ENCODE measurements at places on chromosomes 5 and 9.

GRCh38 chr9:89880161-89880560 is 275.3 kb downstream of the GADD45G start:
- H3K27ac ChIP-seq, result no peak overlapping the region
- no peaks in the 10 kb centered on the region for H3K4me1 ChIP-seq
- peaks cover 10% of the 10 kb centered on the region for H3K27me3 ChIP-seq
- H3K4me3 ChIP-seq, result no peak overlapping the region
- H3K36me3 ChIP-seq, result no peaks in the 10 kb centered on the region
- DNase-seq, result no peak

DNA sequence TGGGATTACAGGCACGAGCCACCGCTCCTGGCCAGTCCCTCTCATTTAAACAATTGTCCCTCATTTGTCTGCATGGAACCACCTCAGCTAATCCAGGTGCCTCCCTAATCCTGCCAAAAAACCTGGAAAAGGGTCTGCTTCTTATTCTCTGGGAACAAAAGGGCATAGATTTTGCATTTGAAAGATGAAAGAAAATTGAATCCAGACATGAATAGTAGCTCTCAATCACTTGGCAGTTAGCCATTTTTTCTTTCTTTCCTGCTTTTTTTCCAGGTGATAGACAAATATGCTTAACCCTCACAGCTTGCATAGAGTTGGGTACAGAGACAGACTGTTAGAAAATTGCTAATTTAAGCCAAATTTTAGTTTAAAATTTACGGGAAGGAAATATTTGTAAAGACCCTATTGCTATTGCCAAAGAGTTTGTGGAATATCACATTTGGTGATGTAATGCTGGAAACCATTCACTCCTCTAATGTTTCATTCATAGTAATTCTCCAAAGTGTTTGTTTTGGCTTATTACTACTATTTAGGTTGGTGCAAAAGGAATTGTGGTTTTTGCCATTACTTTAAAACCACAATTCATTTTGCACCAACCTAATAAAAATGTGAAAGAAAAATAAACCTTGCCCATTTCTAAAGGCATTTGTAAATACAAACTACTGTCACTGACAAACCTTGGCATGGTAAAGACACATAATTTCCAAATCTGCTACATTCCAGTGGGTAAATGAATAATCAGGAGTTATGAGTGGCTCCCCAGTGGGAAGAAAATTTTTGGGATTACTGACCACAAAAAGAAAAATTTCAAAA is 80.5 kb upstream of the JAK2 start:
- no peaks in the 10 kb centered on the region for H3K4me1 ChIP-seq
- no peak for DNase-seq
- H3K27me3 ChIP-seq, result no peaks in the 10 kb centered on the region

DNA sequence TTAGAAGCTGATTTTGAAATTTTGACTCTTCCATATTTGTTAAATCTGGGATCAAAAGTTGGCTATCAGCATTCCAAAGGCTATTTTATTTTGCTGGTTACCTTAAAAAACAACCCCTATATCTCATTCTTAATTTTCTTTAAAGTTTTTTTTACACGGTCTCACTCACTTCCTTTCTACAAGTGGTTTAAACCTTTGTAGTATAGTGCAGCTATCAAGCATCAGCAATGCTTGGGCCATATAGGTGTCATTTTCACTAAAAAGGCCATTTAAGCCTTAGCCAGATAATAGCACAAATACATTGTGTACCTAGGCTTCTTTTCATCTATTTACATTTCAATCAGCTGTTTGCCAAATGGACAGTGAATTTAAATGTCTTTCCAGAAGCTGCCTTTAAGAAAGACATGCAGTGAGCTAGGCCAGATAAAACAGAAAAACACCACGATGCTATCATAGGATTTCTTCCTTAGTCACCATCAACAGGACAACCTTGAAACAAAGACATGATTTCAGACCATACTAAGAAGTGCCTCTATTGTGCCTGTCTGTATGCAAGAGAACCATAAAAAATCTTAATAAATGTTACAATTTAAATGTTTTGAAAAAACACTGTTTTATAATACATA is 104.2 kb downstream of the RAPGEF6 start:
- DNase-seq, result no peak
- peaks cover 1% of the 10 kb centered on the region for H3K27me3 ChIP-seq
- no peak overlapping the region for H3K4me3 ChIP-seq
- no peak overlapping the region for H3K27ac ChIP-seq
- peaks cover 35% of the 10 kb centered on the region for H3K4me1 ChIP-seq

DNA sequence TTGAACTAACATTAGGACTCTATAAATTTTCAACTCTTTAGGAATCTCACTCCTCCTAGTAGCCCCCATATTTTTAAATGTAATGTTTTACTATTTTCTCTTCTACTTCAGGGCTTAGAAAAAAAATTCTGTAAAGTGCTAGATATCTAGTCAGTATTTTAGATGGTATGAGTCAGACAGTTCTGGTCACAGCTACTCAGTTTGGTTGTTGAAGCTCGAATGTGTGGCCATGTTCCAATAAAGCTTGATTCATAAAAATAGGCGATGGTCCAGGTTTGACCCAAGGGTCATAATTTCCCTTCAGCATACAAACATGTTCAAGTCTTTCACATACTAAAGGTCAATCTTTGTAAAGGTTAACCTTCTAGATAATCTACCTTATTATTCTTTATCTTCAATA is 566.0 kb upstream of the CDH18 start:
- no peak for DNase-seq
- no peak overlapping the region for H3K27ac ChIP-seq
- H3K4me3 ChIP-seq, result no peak overlapping the region
- peaks cover 2% of the 10 kb centered on the region for H3K27me3 ChIP-seq
- no peaks in the 10 kb centered on the region for H3K36me3 ChIP-seq

DNA sequence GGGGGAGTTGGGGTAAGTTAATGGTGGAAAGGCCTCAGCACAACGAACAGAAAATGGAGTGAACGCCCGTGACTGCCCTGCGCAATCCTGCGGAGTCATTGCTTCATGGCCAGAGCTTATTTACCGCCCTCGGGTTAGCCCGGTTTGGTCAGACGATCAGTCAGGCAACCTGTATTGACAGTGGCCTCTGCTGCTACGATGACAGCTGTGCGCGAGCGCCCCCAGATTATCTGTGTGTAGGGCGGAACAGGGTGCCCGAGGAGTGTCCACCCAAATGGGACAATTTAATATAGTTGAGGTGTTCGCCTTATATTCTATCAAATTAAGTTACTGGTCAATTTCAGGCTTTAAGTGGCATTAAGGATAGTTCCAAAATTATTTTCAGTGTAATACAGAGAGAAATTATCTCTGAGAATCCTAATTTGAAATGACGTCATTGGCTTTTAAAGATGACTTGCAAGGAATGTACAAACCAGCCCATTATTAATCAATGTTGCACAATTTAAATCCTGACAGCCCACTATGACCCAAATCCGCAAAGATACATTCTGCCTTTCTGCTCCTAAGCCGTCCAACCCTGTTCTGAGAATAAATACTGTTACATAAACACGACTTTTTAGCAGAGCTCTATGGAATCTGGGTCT is 879 bp upstream of the UBQLN1 start:
- peak overlapping the region; percentile 99 for H3K27ac ChIP-seq
- peak overlapping the region; percentile 94 for H3K4me3 ChIP-seq
- H3K27me3 ChIP-seq, result peaks cover 22% of the 10 kb centered on the region
- peak; percentile 40 for DNase-seq

DNA sequence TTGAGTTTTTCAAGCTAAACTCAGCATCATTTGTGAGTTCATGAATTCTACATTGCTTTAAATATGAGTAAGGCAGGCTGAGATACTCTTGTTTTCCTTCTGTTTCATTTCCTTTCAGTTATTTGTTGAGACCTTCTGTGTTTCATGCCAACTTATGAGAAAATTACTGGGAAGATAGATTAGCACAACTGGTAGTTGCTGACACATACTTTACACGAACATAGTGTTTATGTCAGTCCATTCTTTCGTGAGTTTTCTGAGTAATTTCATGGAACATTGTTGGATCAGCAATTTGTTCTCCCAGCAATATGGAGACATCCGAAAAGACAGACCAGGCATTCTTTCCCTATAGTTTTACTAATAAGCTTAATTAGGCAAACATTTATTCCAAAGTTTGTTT is 102.0 kb upstream of the SMC5 start:
- no peak overlapping the region for H3K27ac ChIP-seq
- H3K4me3 ChIP-seq, result no peak overlapping the region
- no peaks in the 10 kb centered on the region for H3K36me3 ChIP-seq
- no peak for DNase-seq
- no peaks in the 10 kb centered on the region for H3K27me3 ChIP-seq

- H3K4me1 ChIP-seq, result peaks cover 9% of the 10 kb centered on the region
- H3K27ac ChIP-seq, result no peak overlapping the region
- peaks cover 3% of the 10 kb centered on the region for H3K27me3 ChIP-seq
- no peak for DNase-seq
- peaks cover 20% of the 10 kb centered on the region for H3K36me3 ChIP-seq
These were observed 69.7 kb downstream of the RAB24 start for GRCh38 chr5:177233802-177234201.

GRCh38 chr5:102241809-102242421 is 54.2 kb downstream of the SLCO4C1 start:
- H3K27ac ChIP-seq, result no peak overlapping the region
- no peak overlapping the region for H3K4me3 ChIP-seq
- H3K27me3 ChIP-seq, result no peaks in the 10 kb centered on the region

DNA sequence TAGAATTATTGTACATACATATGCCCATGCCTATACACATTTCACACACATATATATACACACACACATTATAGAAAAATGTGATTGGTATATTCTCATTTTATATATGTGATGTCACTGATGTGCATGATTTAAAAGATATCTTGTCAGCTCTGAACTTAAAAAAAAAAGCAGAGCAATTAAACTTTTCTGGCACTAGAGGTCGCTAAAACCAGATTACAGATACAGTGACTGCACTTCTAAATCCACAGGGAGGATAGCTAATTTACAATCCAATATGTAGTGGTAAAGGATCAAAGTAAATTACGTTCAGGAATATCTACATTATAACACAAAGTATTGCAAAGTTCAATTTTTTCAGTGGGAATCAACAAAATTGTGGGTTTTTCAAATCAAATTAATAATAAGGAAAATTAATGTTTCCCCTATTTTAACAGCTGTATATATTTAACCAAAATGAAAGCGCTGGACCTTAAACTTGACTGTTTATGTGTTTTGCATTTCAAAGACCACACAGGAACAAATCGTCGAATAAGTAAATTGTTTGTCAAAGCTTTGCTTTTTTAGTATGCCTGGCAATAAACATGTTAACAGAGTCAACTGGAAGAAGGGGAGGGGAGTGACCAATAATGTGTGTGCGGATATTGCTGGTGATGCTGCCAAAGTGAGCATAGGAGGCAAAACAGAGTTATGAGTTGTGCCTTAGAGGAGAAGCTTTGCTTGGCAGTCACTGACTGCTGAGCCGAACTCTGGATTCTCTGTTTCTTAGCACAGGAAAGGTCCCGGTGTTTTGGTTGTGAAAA is 1201.4 kb upstream of the C9orf72 start:
- H3K27me3 ChIP-seq, result no peaks in the 10 kb centered on the region
- no peaks in the 10 kb centered on the region for H3K36me3 ChIP-seq
- DNase-seq, result no peak

GRCh38 chr9:28329323-28329722 is 756.0 kb upstream of the C9orf72 start:
- no peaks in the 10 kb centered on the region for H3K36me3 ChIP-seq
- H3K4me1 ChIP-seq, result peaks cover 21% of the 10 kb centered on the region
- H3K4me3 ChIP-seq, result no peak overlapping the region
- H3K27me3 ChIP-seq, result no peaks in the 10 kb centered on the region

DNA sequence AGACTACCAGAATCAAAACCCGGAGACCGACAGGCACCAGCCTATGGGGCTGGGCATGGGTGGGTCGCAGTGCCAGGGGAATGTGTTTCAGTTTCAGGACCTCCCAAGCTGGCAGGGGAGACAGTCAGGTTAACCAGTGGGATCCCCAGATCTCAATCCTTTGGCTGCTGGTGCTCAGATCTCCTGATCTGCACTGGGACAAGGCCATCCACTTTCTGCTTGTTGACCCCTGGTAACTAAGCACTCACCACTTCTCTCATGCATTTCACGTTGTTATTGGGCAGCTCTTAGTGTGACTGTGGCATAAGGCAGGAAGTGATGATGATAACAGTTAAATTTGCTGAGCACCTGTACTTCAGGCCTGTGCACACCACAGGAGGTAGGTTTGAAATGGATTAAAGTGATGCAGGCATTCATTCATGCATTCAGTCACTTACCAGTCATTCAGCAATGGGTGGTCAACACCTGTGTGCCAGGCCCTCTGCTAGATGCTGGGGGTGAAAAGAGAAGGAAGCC is 42.1 kb upstream of the STXBP1 start:
- H3K27ac ChIP-seq, result no peak overlapping the region
- peak overlapping the region; percentile 85 for H3K4me3 ChIP-seq
- H3K27me3 ChIP-seq, result peaks cover 4% of the 10 kb centered on the region
- H3K36me3 ChIP-seq, result peaks cover 11% of the 10 kb centered on the region
- H3K4me1 ChIP-seq, result peaks cover 21% of the 10 kb centered on the region
- DNase-seq, result no peak

GRCh38 chr9:134785325-134786108 is 95.1 kb upstream of the FCN2 start:
- H3K4me1 ChIP-seq, result peaks cover 4% of the 10 kb centered on the region
- no peak overlapping the region for H3K4me3 ChIP-seq
- H3K27ac ChIP-seq, result no peak overlapping the region
- DNase-seq, result no peak
- no peaks in the 10 kb centered on the region for H3K36me3 ChIP-seq

DNA sequence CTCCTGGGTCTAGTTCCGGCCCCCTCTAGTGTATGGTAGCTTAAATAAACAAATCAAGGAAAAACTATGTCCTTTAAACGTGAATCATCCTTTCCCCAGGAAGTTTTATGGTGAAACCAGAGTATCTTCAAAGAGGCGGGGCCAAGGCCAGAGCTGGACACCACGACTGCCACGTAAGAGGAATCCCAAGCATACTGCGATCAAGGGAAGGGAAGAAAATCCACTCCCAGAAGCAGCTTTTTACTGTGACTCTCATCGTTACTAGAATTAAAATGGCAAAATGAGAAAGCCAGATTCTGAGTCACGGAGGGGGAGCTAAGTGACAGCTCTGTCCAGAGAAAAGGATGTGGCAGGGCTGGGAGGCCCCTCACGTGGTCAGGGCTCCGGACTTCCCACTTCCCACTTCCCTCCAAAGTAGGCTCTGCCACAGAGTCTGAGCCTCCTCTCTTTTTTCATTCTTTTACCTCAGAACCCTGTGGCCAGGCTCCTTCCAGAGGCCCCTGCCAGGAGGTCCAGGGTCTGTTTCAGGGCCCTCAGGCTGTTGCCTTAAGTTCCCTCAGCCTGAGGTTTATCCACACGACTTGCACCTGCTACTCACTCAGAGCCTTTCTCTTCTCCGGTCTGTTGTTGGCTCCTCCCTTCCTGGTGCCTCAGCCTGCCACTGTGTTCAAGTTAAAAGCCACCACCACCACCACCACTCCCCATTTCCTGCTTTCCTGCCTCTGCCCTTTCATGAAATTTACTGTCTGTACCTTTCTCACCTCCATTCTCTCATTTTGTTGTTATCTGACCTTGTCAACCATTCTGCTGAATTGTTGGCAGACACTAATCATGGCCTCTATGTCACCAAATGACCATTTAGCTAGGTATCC is 1.4 kb upstream of the GLRX start:
- peaks cover 41% of the 10 kb centered on the region for H3K4me1 ChIP-seq
- H3K4me3 ChIP-seq, result peak overlapping the region; percentile 68
- no peaks in the 10 kb centered on the region for H3K36me3 ChIP-seq
- peaks cover 12% of the 10 kb centered on the region for H3K27me3 ChIP-seq
- peak; percentile 30 for DNase-seq
